Hematopoietic multipotent progenitor cell treated with erythropoietin and hydrocortisone succinate and interleukin-3 and kit ligand, for 17 days (in vitro differentiated cells): ENCODE measurements at places on chromosomes 4 and X.

- DNase-seq: no peak
Measured at GRCh38 chr4:9808077-9808476, 26.6 kb downstream of the DRD5 start.

DNA sequence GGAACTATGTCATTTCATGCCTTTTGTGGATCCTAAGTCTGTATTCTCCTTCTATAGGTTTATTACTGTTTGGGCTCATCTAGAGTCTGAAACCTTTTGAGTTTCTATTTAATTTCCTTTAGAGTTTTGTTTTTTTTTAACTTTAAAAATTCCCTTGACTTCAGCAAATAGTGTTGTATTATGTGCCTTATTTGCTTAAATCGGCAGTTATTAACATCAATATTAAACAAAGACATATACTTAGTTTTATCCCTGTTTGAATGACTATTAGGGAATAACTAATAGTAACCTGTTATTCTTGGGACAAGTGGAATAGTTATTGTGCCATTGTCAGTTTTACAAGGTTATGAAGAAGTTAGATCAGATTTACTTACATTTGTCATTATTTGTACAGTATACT, 112.8 kb upstream of the NUDT6 start:
- DNase-seq: no peak

GRCh38 chr4:20640989-20641388, 59.3 kb upstream of the PACRGL start:
- no peak for DNase-seq

GRCh38 chrX:125175991-125176584, 143.6 kb upstream of the TEX13C start:
- DNase-seq: no peak

- no peak for DNase-seq
Measured at GRCh38 chrX:105822138-105823091, at the start of gene NRK. TSS of gene NRK (plus strand) at chrX:105822539. CDS start at chrX:105822846, 307 bp downstream.

DNA sequence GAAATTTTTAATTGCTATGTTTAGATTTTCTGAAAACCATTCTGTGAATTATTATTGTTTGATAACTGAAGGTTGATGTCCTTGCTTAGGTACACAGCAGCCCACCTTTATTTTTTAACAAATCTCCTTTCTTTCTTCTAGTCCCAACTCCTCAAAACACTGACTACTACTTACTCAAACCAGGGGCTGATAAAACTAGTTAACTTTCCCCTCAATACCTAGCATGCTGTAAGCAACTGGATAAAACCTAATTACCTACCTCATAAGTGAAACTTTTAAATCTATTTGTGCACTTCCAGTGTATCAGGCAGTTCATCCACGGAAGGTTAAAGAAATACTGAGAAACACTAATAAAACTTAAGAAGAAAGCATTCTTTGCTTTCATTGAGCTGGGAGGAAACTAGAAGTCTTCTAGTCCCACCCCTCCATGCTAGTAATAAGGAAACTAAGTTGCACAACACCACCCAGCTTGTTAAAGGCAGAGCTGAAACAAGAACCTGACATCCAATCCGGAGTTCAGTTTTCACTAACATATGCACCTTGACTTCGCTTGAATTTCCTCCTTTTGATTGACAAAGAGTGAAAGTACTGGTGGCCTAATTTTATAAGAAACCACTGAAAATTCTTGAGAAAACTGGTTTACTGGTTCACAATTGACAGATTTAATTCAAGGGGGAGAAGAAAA, 180.2 kb upstream of the TET2 start:
- no peak for DNase-seq

GRCh38 chrX:151515237-151515636, 48.2 kb upstream of the PASD1 start:
- DNase-seq: no peak

GRCh38 chr4:182937268-182938204, 20.4 kb upstream of the DCTD start:
- DNase-seq: no peak

DNA sequence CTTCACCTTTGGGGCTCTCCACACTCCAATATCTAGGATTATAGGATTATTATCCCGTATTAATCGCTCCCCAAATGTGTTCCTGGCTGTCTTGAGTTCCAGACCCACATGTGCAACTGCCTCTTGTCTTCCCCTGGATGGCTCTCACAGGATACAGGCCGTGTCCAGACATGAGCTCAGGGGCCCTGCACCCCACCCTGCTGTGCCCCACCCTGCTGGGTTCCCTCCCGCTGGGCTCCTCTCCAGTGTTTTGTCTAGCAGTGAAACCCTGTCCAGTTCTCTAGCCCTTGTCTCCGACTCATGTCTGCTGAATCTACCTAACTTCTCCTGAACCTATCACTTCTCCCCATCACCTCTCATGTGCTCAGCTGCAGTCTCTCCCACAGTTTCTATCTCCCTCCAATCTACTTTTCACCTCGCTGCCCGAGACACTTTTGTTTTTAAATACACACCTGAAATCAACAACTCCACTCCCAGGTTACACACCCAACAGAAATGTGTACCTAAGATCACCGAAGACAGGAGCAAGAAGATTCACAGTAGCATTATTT, 2.0 kb downstream of the RNF212 start:
- no peak for DNase-seq

DNA sequence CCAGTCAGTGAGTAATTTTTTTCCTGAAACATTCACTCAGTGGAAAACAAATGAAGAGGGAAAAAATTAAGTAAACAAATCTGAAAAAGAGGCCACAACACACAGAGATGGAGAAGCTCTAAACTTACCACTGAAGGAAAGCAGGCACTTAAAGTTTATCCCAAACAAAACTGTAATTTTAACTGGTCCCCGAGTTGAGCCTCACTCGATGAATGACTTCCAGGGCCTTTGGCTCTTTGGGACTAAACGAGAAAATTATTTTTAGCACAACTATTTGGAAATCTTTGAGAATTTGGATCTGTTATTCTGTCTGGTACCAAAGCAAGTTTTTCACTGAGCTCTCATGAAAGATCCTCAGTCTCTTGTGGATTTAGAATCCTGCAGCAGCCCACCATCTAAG, at the start of gene C1QTNF7:
TSS of gene C1QTNF7 (plus strand) at position 333 of the 400 bp plus-strand sequence. CDS start 7,711 bp downstream, outside the sequence.
- DNase-seq: no peak

DNA sequence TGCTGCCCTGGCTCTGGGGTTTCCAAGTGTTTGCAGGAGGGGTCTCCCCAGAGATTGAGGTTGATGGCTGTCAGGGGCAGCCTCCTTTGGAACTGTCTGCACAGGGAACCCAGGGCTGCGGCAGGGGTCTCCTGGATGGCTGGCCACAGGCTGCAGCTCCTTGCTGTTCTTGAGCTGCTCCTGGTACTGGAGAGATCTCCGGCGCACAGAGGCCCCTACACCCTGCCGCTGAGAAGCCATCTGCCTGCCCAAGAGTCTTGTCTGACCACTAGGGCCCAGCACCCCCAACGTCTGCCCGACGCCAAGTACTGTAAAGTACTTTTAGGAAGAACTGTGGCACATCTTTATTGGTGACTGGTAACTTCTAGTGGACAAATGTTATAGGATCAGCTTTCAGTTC, 13.5 kb downstream of the STIM2 start:
- DNase-seq: no peak

GRCh38 chr4:139834226-139834662, 168.6 kb downstream of the MGST2 start:
- no peak for DNase-seq

- DNase-seq: no peak
Measured at GRCh38 chr4:5465529-5465928, 242.8 kb downstream of the EVC2 start.

DNA sequence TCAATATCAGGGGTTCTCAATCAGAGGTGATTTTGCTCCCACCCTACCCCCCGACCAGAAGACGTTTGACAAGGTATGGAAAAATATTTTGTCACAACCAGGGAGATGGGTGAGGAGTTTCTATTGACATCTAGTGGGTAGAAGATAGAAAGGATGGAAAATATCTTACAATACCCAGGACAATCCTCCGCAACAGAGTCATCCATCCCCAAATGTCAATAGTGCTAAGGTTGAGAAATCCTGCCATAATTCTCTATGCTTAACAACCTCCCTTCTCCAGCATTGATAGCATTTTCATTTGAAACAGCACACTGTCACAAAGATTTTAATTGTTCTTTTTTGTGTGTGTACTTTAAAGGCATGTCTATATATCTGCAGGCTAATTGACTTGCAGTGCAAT, 890.5 kb downstream of the PDHA2 start:
- DNase-seq: no peak

DNA sequence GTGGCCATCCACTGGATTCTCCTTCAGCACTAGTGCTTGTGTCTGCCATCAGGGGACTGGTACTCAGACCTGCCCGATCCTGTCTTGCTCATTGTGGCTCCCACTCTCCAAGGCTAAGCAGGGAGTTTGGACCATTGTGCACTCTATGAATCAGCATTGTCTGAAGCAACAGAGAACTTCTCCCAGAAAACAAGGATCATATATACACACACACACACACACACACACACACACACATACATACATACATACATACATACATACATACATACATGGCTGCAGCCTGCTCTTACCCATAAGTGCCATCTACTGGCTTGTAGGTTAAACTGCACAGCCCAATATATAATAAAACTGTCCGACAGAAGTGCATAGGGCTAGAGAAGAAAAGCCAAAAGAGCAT, 345.3 kb upstream of the LCORL start:
- DNase-seq: no peak

- DNase-seq: no peak
Measured at GRCh38 chr4:184666670-184667069, 17.1 kb downstream of the PRIMPOL start.

DNA sequence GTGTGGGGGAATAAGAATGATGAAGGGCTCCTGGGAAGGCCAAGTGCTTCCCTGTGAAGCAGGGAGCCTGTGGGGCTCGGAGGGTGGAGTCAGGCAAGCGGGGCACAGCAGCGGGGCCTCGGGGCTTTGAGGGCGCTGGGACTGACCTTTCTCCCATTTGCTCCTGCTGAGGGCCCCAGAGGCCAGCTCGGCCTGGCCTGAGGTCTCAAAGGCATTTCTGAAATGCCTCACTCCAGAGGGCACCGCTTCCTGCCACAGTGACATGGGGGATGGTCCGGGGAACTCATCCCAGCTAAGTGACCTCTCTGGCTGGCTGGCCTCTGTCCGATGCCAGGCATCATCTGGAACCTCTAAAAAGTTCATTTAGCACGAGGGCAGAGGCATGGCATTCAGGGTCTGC, 98.8 kb upstream of the STX18 start:
- DNase-seq: no peak

- DNase-seq: no peak
Measured at GRCh38 chrX:77771601-77772000, 14.4 kb downstream of the ATRX start.

DNA sequence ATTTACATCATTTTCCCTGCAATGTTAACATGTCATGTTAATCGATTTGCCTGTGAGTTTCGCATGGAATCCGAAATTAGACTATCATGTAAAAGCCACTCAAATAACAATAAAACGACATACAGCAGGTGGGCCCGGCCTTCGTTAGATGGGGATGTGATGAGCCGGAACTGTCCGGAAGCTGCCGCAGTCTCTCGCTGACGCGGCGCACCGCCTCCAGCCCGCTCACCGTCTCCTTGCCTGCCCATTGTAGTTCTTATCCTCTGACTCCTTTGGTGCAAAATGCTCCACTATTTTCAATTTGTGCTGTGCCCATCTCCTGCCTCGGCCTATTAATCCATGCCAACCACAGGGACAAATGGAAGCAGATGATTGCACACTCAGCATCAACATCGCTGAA, 877.5 kb upstream of the TENM3 start:
- DNase-seq: no peak

DNA sequence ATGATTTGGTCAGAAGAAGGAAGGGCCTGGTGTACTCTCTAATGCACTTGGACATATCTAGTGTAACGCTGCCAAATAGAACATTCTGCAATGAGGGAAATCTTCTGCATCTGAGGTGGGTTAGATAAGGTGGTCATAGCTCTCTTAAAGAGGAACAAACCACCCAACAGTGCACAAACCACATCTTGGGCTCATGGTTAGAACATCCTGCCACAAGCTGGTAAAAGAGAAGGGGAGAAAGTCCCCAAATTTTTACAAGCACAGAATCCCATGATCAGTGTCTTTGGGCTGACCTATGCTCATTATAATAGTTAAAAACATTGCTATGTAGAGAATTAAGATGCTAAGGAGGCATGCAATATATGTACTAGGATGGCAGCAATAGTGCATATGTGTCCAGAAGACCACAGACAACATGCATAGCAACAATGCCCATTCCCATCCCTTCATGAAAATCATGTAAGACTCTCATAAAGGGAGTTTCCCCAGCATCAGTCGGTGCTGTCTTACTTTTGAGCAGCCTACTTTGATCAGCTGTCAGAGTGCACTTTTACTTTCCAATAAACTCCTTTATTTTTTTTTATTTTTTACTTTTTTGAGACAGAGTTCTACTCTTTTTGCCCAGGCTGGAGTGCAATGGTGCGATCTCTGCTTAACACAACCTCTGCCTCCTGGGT, 99.7 kb upstream of the SLC7A11 start:
- no peak for DNase-seq

GRCh38 chr4:141833209-141833608, 196.8 kb downstream of the IL15 start:
- no peak for DNase-seq

DNA sequence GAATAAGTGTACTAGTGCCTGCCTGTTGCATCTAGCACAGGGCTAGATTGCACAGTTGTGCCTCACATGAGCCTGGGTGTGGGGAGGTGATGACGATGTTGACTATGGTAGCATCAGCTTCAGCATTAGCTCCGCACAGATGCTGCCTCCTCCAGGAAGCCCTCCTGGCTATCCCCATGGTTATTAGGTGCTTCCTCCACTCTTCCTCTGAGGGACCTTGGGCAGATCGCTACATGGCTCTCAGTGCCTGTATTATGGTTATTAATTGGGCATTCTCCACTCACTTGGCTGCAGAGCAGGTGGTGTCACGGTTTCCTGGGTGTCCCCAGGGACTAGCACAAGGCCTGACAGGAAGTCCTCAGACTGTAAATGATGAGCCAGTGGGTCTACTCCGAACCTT, 325.6 kb downstream of the ARHGAP10 start:
- DNase-seq: no peak

DNA sequence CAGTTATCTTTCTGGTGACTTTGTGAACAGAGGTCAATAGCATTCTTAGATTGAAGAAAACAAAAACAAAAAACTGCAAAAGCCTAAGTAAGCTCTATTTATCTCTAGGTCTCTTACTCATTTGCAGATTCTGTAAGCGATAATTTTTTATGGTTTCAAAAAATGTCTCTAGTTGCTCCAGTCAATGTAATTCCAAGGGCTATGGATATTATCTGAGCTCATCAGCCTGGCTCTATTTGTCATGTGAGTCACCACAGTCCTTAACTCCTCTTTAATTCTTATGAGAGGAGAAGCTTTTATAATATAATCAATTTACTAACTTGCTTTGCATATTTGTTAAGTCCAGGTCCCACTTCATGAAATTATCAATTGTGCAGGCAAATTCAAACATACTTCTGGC, 79.1 kb downstream of the NPFFR2 start:
- DNase-seq: no peak

DNA sequence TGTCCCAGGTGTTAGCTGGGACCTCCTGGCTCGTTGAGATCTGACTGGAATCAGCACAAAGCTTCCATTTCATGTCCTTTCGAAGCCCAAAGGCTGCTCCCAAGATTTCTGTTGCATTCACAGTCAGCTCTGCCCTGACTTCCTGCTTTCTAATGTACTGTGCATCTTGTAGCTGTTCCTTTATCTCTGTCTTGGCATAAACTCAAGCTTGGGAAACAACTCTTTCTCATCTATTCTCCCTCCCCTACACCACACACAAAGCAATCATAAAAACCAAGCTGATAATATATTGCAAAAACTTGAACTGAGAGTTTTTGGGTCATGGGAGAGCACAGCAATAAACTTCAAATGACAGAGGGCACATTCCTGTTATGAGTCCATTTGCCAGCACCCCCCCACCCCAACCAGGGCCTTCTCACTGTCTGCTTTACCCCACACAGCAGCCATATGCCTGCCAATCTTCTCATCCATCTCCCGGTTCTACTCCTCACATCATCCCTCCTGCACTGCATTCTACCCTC, 76.3 kb downstream of the SYNPO2 start:
- no peak for DNase-seq
